Activated CD4-positive, alpha-beta T cell treated with anti-CD3 and anti-CD28 coated beads, Interleukin-2, amount 50 U/mL, for 24 hours (primary cell): ENCODE measurements at places on chromosomes 2 and 18.

DNA sequence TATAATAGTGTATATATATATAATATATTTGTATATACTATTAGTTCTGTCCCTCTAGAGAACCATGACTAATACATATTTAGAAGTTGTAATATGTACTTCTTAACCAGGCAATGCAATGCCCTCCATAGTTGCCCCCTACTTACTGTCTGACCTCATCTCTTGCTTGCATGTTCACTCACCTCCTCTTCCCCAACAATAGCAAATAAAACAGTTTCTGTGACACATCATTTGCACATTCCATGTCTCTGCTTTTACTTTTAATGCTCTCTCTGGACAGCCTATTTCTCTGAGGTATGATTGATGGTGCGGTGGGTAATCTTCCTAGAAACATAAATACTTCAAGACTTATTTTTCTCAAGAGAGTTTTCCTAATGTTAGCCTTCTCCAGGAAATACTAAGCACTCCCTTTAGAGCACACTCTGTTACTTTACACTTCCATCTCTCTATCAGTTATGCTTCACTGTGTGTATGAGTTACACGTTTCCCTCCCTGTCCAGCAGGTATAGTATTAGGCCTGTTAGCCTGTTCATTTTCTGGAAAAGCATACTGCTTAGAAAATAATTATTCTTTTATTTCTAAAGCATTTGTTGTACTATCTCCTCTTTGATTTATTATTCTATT is 295.6 kb upstream of the LRATD1 start:
- DNase-seq: no peak

DNA sequence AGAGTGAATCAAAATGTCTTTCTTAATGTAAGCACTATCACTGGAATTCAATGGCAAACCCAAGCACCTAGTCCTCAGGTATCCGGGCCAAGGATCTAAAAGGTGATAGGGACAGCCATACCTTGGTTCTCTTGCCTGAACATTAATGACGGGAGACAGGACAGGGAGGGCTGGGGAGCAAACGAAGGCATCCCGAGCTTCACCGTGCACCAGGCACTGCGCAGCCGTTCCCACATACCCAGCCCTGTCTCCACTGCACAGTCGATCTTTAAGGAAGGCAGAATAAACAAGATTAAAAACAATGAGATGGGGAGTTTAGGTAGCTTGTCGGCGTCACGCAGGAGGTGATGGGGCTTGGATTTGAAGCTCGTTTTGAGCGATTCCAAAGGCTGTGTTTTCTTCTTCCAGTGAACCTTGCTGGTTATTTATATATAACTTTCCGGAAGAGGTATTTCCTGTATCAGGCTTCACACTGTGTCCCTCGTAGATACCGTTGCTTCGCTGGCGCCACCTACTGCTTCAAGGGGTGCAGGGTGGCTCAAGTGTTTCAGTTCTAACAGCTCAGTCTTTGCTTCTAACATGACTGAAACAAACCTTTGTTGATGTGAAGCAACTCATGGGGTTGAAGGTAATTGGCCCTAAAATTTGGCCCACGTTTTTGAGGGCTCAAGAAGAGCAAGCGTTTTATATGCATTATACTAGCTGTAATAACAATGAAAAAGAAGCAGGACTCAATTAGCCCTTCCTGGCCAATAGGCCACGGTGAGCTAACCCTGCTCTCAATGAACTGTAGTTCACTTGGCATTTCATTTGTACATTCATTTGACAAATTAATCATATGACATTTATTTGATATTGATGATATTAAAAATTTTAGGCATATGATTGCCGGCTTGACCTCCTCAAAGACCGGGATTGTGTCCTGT is 77.4 kb downstream of the DCDC2C start:
- no peak for DNase-seq

GRCh38 chr2:219384859-219385258 is 2.9 kb downstream of the DNPEP start:
- DNase-seq: no peak

DNA sequence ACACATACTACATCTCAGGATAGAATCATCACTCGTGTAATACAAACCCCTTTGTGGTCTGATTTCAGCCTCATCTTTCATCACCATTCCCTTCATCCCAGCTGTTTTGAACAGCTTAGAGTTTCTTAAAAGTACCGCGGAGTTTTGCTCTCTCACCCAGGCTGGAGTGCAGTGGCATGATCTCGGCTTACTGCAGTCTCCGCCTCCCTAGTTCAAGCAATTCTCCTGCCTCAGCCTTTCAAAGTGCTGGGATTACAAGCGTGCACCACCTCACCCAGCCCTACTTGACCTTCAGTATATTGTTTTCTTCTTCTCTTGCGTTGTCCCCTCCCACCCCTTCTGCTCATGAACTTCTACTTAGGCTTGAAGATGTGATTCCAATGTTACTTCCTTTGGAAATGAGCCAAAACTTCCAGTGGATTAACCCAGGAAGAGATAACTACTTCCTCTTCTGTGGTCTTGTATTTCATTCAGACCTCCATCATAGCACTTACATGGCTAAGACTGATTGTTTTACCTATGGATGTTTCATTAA is 15.8 kb downstream of the ERLEC1 start:
- DNase-seq: no peak

GRCh38 chr2:201696151-201696659 is 2.2 kb downstream of the MPP4 start:
- DNase-seq: no peak

GRCh38 chr2:175161-175786 is 88.6 kb downstream of the SH3YL1 start:
- no peak for DNase-seq

DNA sequence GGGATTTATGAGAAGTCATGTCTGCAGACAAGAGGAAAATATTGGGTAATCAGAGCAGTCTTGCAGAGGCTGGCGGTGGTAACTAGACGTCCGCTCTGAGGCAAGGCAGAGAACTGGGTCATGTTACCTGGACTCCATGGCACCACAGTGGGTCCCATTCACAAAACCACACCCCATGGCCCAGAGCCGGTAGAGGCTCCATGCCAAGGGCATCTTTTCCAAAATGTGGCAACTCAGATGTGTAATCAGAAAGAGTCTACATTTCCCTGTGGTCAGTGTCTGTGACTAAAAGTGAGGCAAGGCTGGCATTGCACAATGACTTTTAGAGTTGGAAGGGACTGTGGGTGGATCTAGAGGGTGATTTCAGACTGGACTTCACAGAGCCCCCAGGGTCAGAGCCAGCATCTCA is 113.1 kb downstream of the MREG start:
- DNase-seq: no peak

GRCh38 chr2:106269591-106270291 is 75.6 kb upstream of the UXS1 start:
- DNase-seq: no peak

GRCh38 chr2:25982273-25982967 is at the start of gene KIF3C:
KIF3C (minus strand) TSS chr2:25982497; CDS start chr2:25981917, 580 bp downstream.
- DNase-seq: peak; percentile 51

DNA sequence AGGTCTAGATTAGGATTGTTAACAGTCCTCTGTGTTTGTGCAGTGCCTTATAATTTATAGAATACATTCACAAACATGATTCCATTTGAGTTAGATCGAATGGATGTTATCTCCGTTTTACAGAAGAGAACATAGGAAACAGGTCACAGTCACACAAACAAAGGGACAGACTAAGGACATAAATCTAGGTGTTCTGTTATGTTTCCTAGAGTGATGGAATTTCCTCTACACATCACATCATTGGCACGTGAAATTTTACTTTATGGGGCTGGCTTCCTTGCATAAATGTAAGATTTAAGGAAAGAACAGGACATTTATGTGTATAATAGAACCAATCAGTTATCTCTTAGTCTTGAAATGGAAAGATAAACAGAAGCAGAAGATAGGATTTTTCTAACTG is 6.4 kb downstream of the TRIM54 start:
- DNase-seq: no peak

DNA sequence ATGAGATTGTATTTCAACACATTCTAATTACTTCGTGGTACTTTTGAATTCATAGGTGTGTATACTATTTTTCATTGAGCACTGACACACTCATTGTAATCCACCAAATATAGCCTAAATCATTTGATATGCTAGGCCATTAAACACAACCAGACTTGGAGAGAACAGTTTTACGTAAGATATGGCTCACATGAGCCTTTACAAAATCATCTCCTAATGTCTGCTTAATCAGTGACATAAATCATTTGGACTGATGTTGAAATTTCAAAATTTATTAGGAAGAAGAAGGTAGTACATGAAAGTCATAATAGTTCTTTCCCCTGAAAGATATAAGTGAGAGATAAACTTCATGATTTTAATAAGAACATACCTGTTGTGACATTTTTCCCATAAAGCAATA is 550.2 kb upstream of the LINC00305 start:
- no peak for DNase-seq

DNA sequence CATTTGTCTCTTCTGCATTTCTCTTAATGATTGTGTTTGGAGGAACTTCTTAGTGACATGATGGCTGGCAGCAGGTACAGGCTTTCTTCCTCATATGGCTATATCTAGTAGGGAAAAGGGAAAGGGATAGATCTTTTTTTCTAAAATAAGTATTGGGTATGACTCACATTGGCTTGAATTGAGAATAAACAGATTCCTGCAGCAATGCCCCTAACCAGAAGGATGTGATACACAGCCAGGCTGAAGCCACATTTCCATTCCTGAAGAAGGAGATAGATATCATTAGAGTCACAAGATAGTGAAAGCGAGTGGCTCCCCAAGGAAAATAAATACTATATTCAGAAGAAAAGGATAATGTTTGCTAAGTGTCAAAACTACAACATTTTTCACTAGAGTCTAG is 61.1 kb downstream of the VWC2L start:
- no peak for DNase-seq

GRCh38 chr2:128196471-128196931 is 105.5 kb downstream of the UGGT1 start:
- no peak for DNase-seq

- no peak for DNase-seq
Measured at GRCh38 chr2:26997394-26997793, 27.0 kb downstream of the MAPRE3 start.

GRCh38 chr2:12602661-12603060 is 114.1 kb upstream of the TRIB2 start:
- no peak for DNase-seq

DNA sequence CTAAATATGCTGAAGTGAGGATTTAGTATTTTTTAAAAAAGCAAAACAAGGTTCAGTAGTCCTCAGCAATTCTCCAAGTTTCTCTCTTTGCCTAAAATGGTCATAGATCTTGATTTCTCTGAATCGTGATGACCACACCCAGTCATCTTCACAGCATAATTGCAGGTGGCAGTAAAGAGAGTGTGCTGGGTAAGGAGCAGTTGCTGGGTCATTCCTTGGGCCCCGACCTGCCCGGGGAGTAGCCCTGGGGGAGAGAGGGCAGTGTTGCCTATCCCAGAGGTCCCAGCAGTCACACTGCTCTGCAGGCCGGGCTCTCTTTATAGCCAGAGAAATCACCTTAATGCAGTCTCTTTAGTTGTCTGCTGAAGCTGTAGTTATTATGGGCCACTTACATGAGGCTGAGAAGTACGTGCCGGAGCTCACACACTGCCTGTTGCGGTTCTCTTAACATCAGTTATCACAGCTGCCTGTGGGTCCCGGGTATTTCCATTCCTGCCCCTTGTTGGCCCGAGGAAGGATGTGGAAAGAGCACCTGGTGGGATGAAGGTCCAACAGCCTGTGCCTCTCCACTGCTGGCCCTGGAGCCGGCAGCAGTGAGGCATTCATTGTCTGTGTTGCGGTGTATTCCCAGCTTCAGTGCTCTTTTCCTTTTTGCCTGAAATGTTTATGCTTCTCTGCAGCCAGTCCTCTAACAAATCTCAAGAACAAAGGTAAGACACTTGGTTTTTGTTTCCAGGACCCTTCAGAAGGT is 230.1 kb downstream of the ALPK2 start:
- no peak for DNase-seq

- DNase-seq: no peak
Measured at GRCh38 chr2:107721586-107721985, 105.1 kb upstream of the RGPD4 start.

DNA sequence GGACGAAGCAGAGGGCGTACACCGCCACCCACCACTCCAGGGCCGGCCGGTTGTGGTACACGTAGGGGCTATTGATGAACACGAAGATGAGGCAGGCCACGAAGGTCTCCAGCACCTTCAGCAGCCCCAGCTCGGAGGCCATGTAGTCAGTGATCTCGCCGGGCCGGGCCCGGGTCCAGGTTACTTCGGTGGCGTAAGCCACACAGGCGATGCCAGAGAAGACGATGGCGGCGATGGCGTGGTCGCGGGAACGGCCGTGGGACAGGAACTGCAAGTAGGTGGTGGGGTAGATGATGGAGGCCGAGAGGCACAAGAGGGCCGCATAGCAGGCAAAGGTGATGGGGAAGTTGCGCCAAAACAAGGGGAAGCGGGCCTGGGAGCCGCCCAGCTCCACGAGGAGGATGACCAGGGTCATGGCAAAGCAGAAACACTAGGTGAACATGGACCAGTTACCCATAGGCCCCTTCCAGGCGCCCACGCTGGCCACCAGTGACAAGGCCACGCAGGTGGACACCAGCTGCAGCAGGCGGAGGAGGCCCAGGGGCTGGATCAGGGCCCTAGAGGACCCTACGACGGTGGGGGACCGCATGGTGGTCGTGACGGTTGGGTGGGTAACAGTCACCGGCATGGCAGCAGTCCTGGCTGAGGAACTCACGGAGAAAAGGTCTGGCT is 128.4 kb upstream of the FAM98A start:
- DNase-seq: no peak

GRCh38 chr2:3604991-3605961 is 10.4 kb downstream of the COLEC11 start:
- no peak for DNase-seq

- no peak for DNase-seq
Measured at GRCh38 chr2:88067189-88067588, 436 bp upstream of the SMYD1 start.

GRCh38 chr2:182101263-182101662 is 115.6 kb downstream of the PPP1R1C start:
- DNase-seq: no peak

DNA sequence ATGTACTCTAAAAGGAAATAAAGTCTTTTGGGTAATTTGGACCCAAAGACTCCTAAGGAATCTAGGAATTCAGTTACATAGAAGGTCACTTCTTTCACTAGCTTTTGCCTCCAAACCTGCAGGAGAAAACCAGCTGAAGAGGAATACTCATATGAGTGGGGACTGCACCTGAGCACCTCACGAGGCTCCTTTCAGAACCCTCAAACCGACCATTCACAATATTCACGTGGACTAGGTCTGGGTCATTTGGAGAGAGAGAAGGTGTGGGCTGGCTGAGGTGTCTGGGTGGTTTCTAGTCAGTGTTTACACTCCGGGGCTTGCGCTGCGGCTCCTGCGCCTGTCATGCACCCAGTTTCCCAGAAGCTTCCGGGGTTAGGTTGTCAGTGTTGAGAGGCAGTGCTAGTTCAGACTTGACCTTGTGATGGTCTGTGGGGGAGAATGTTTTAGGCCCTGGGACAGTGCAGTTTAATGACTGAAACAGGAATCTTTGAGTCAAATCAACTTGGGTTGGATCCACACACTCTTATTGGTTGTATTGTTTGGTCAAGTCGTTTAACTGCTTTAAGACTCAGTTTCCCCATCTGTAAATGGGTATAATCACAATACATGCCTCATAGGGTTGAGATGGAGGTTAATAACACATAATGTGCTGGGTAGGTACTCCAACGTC is 78.4 kb downstream of the LIMS1 start:
- DNase-seq: peak; percentile 49
